Anterior cingulate cortex (tissue), 58 donors: ENCODE measurements at places on chromosomes 6 and 20.

DNA sequence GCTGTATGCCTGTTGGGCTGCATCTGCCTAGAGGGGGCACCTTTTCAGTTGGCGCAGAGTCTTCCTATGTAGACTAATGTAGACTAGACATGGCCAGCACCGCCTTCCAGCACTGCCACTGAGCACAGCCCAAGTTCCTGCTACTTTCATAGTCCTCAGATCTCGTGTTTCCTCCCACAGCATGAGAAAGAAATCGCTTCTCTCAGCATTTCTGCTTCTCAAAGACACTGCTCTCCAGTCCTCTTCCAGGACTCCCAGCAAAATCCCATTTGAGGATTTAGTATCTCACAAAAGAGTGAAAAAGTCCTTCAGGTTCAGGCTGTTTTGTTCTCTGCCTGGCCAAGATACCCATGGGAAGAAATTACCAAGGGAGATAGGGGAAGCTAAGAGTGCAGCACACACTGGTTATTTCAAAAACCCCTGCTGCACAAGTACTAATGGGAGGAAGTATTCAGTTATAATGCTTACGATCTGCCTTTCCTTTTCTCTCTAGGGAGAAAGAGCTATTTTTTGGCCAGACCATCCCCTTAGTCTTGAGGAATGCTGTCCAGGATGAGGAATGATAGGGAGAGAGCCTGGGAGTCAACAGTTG lies 35.7 kb downstream of the OGFRL1 start:
- no peak for DNase-seq

GRCh38 chr20:36113566-36114250 lies 40.8 kb upstream of the EPB41L1 start:
- DNase-seq: no peak

DNA sequence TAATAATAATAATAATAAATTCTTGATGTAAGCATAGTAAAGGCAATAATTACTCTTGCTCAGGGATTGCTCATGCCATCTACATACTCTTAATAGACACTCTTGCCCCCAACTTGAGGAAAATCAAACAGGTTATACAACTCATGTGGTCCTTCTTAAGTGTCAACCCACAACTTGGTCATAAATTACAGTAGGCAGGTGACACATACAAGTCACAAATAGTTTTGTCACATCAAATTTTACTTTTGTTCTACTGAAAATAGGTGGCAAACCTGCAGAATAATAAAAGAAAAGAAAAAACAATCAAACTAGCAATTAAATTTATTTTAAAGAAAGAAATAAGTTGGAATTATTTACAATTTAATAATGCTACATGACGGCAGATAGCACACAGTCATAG lies 1.6 kb downstream of the ME1 start:
- DNase-seq: no peak

- no peak for DNase-seq
Observed at GRCh38 chr20:23081263-23081819, 4.8 kb downstream of the CD93 start.

- no peak for DNase-seq
Observed at GRCh38 chr6:120648713-120649112, 685.6 kb downstream of the TBC1D32 start.
